ENCODE measurements at places on chromosomes 2 and 18.

GRCh38 chr18:21911551-21911950 is 171.0 kb downstream of the MIB1 start:
- DNase-seq, result no peak

GRCh38 chr18:1047406-1047805 is 142.7 kb downstream of the ADCYAP1 start:
- DNase-seq, result peak; percentile 7

DNA sequence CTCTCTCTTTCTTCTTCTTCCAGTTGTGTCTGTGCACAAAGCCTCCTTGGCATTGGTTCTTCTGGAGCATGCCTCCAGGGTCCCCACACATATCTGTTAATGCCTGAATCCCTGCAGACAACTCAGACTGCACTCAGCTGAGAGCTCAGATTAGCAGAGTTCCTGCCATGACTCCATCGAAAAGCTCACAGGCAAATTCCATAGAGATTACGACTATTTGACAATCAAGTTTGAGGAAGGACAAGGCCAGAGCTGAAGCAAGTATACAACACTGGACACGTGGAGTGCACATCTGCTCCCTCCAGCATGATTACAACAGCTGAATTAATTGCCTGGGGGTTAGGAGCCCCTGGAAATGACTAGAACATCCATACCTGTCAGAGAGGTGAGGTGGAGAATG is 190.7 kb downstream of the INSIG2 start:
- no peak for DNase-seq

GRCh38 chr2:3706892-3707291 is 3.5 kb downstream of the DCDC2C start:
- DNase-seq, result no peak

GRCh38 chr2:240207661-240208060 is 67.2 kb upstream of the OTOS start:
- no peak for DNase-seq

DNA sequence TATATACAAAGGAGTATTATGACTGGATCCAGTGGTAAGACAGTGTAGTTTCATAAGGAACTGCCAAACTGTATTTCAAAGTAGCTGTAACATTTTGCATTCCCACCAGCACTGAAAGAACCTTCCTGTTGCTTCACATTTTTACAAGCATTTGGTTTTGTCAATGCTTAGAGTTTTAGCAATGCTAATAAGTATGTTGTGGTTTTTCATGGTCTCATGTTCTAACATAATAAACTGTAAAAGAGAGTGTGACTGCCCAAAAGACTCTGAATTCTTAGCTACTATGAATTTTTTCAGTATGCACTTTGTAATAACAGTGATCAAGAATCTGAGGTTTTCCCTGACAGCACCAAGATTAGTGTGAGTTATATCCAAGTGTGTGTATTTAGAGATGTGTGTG is 604.2 kb downstream of the XIRP2 start:
- DNase-seq, result no peak

DNA sequence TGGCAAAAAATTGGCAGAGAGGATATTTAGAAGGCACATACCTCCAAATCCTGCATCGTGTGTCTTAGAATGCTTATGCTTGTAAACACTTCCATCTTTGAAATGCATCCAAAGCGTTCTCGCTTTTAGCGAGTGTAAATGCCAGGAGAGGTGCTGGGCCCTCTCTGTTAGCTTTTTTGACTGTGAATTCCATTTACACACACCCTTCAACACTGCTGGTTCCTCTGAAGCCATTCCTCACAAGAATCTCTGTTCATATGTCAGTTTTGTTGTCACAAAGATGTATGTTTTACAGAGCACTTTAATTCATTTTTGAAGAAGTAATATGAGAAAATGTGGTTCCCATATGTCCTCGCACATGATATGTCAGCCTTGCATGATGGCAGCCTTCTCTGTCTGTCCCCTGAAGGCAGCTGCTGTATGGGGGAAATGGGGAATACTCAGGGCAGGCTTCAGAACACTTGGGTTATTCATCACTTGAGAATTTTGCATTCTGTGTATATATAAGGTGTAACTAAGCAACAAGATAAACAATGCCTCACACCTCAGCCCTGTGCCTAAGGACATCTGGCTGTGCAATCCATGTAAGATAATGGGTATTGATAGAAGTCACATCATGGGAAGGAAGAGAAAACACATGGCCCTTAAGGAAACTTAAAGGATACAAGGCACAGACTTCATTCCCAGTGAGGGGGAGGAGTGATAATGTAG is 52.3 kb downstream of the RAB27B start:
- peak; percentile 58 for DNase-seq

GRCh38 chr2:43399515-43400264 is 173.3 kb upstream of the ZFP36L2 start:
- DNase-seq, result peak; percentile 94

All from fibroblast of the aortic adventitia (primary cell).